ENCODE measurements at places on chromosomes 7 and 10. TPM values are rescaled to one million over a fixed set of nuclear protein-coding genes. Genes with fewer than 3 reads are reported as not detected.

DNA sequence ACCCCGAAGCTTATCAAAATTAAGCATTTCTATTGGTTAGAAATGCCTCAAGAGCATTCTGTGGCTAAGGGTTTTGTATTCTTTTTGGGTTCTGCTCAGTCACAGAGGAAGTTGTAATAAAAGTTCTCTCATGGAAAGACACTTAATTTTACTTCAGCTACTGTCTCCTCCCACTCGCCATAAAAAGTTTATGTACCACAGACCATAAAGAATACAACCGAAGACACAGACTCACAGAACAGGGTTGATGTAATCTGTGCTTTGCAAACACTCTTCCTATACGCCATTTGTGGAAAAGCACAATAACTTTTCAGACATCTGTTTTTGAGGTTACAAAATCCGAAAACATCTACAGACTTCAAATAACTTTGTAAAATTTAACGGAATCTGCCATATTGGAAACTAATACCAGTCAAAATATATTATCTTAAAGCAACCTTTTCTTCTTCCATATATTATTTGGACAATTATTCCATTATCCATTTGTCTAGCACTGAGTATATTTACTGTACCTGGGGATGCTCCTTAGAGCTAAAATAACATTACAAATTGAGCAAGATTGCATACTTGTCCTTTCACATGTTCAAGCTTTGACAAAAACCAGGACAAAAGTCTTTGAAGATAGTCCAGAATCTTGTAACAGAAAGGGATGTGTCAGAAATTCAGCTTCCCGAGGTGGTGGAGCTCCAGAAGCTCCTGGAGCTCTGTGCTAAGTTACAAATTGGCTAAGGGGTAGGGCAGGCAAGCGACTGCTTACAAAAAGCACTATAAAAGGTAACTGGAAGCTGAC lies 219.0 kb upstream of the MEOX2 start:
- no peak overlapping the region for H3K27ac ChIP-seq
- H3K27me3 ChIP-seq = no peaks in the 10 kb centered on the region
- H3K4me3 ChIP-seq = no peak overlapping the region
- DNase-seq = no peak

The SFTPA1 gene
- total RNA-seq = not detected

DNA sequence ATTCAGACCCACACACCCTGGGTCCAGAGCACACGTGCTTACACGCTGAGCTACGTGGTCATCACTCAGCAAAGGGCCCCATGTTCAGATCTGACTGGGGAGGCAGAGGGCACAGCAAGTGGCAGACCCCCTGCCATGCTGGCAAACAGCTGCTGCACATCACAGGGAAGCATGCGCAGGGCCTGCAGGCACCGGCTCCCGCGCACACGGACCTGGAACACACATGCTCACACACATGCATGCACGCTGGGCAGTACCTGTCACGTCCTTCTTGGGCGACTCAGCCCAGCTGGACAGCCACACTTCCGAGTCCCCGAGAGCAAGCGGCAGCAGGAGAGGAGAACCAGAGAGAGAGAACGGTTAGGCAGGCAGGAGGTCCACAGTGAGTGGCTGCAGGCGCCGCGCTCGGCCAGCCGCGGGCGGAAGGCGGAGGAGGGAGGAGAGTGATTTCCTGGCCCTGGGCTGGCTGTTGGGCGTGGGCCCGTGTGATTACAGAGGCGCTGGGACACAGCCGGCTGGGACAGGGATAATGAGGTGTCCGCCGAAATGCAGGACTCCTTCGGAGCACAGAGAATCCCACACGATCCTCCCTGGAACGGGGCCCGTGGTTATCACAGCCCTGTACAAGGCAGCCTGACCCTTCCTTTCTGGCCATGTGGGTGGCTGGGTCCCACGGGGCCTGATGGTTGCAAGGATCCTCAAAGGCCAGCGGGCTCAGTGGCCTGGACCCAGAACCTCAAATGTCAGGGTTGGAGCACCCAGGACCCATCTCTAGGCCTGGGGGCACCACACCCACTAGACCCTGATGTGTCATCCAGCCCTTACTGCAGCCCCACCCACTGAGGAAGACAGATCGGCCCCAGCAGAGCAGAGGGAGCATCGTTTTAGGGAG lies 175.1 kb downstream of the NEURL1 start:
- no peak overlapping the region for H3K27ac ChIP-seq
- no peak overlapping the region for H3K4me3 ChIP-seq
- H3K27me3 ChIP-seq = no peaks in the 10 kb centered on the region
- H3K36me3 ChIP-seq = no peaks in the 10 kb centered on the region

The UBTD1 gene
- 13.9 TPM for total RNA-seq
